ENCODE measurements at places on chromosomes 13 and 19.

- DNase-seq = no peak
These were observed 303.6 kb upstream of the ZNF507 start for GRCh38 chr19:32041681-32042292.

DNA sequence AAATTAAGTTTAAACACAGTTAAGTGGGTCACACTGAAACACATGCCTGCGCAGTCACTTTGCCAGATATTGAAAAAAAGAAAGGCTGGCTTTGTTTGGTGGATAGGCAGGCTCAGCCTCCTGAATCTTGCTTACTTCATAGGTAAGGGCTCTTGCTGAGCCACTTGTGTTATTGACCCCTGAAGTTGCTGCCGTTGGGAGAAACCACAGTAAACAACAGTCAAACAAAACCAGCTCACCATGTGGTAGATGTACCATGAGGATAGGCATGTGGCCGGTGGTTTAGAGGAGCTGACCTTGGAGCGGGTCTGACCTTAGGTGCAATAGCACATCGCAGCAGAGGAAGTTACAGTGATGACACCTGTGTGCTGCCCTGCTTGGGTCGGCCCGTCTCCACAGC is 52.2 kb downstream of the SPATA13 start:
- no peak for DNase-seq

DNA sequence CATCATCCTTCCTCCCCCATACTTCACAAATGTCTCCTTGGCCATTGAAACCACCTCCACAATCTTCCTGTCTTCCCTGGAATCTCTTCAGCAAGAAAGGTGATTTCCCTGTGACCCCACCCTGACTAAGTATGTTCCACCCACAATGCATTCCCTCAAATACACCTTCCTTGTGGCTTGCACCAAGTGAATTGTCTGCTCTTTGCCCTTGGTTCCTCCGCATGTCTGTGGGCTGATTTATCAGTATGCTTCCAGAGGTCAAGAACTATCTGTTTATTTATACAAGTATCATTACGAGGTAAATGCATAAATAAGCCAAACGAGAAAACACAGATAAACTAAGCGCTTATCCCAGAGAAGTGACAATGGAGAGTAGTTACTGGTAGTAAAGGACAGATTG is 45.4 kb upstream of the POMP start:
- DNase-seq = no peak

DNA sequence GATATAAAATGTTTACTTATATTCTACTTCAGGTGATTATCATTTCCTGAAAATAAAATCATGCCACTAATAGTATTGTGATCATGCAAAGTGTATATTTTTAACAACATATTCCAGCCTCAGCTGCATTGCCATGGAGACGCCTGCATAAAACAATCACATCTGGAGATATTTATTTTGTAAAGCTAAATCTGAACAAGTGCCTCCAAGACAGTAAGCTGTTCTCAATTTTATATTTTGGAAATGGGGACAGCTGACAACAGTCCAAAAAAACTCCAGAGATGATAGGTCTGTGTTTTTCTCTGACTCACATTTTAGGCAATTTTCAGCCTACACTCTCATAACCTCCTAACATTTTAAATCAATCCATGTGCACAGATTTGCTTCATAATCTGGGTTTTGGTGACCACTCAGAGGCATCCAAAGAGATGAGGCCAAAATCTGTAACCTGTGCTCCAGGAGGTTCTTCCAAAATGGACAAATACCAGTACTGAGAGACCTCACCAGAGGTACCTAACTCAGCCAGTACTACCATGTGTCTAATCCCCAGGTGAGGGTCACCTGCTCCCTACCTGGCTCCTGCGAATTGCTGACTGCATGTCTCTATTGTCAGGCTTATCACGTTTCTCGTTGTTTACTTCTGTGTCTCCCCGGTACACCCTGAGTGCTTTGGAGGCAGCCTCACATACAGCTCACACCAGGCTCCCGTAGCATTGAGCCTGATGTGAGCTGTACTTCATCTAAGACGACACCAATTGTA is 62.7 kb downstream of the COL4A1 start:
- no peak for DNase-seq

DNA sequence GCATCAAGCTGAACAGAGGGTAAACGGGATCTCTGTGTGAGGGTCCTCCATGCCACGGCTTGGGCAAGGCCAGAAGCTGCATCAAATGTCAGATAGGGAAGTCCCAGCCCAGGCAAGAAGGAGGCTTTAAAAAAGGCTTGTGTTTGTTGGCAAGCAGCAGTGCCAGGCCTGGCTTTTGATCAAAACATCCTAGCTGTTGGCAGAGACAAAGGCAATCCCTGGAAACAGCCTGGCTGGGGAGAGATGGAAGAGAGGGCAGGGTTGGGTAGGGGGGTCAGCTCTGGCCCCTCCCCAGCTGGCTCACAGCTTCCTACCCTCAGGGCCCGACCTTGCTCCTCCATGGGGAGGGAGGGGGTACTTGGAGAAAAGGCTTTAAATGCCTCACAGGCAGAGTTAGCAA is 61.8 kb upstream of the KCTD15 start:
- no peak for DNase-seq
